Suprapubic skin (tissue), 4 donors: ENCODE measurements at places on chromosomes 12 and 14.

- no peak for DNase-seq
Observed at GRCh38 chr14:64721391-64721791, 17.2 kb downstream of the PLEKHG3 start.

DNA sequence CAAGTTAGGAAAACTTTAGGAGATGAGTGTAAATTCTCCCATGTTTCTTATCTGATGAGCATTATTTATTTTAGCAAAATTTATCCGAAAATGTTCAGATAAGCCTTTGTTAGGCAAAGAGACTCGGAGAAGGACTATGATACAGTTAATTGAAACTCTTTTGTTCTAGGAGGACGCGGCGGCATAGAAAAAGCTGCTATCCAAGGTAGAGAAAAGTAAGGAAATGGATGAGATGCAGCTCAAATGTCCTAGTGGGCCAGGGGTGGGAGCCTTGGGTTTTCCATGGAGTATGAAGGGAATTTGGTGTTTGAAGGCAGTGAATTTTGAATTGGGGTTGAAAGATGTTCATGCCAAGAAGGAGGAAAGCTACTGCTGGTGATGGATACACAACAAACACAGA is 1504.5 kb downstream of the AACS start:
- DNase-seq, result no peak

DNA sequence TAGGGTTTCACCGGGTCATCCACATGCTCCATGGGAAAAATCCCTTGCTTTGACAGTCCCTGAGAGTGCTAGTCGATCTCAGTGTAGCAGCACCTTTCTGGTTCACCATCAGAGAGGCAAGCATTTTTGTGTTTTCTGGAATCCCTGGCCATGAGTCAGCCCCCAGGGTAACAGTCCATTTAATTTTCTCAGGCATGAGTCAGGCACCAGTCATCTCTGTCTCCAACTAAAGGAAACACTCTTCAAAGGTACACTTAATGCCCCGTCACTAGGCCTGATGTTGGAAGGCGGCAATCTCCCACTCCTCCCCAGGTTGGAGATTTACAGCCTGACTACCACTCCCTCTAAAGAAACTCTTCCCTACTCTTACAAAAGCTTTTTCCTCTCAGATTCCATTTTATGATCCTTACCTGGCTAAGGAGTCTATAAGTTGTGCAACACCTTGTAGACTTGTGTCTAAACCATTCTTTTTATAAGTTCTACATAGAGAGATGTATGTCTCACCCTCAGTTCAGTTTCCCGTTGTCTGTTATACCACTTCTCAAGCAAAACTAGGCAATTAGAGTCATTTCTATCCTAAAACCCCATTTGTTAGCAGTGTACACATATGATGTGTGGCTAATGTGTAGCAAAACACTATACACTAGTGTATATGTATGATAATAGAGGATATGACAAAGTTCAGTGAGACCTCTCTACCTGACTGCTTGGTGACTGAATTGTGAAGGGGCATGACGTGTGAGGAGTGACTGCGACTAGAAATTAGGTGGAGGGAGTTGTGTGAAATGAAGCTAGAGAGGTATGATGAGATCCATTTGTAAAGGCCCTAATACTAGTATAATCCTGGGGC is 24.6 kb downstream of the TMEM19 start:
- DNase-seq, result no peak

DNA sequence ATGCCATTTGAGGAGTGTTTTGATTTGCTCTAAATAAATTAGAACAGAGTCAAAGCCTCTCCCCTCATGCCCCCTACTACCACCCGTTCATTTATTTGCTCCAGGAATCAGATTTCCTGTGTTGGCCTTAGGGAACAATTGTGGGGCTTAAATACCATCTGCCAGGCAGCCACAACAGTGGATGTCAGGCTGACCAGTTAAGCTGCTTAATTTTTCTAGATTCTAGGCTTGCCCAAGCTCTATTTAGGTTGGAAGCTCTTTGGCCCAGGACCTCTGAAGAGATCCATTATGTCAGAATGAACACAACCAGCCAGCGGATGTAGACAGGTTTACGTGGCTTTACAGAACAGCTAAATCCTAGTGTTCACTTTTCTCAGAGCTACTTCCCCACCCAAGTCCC is 1.0 kb upstream of the TIMELESS start:
- DNase-seq, result no peak

DNA sequence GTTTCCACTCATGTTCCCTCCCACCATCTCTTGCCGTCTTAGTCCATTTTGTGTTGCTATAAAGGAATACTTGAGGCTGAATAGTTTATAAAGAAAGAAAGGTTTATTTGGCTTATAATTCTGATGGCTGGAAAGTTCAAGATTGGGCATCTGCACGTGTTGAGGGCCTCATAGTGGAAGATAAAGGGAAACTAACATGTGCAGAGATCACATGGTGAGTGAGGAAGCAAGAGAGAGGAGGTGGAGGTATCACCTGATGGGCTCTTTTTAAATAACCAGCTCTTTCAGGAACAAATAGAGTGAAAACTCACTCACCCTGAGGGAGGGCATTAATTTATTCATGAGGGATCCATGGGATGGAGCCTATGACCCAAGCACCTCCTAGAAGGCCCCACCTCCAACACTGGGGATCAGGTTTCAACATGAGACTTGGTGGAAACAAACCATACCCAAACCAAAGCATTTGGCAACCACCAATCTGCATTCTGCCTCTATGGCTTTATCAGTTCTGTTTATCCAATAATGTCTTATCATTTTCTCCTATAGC is 29.5 kb downstream of the MYO1H start:
- no peak for DNase-seq

DNA sequence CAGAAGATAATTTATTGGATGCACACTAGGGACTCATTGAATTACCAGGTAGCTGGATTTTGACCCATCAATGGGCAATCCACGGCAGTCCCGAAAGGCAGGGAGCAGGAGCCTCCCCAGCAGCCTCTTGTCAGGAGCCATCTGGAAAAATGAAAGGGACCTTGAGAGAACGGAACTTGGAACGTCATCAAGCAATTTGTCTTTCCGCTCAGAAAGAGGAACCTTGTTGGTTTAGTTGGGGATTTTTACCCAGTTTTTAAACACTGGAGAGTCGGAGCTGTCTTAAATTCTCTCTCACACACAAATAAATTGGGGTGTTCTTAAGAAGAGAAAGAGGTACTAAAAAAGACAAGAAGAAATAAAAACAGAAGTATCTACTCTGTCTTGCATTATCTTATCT is 1351.7 kb upstream of the TMEM132C start:
- no peak for DNase-seq

DNA sequence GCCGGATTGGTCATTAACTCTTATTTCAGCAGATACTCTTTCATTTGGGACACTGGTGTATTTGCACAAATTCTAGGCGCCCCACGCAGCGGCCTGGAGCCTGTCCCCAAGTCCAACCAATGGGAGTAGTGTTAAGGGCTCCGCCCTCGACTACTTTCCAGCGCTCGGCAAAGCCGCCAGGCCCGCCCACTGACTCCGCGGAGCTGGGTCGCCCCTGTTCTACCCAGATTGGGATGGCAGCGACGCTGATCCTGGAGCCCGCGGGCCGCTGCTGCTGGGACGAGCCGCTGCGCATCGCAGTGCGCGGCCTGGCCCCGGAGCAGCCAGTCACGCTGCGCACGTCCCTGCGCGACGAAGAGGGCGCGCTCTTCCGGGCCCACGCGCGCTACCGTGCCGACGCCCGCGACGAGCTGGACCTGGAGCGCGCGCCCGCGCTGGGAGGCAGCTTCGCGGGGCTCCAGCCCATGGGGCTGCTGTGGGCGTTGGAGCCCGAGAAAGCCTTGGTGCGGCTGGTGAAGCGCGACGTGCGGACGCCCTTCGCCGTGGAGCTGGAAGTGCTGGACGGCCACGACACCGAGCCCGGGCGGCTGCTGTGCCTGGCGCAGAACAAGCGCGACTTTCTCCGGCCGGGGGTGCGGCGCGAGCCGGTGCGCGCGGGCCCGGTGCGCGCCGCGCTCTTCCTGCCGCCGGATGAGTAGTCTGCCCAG is at the start of gene ACOT6:
Gene ACOT6, plus strand, starts transcription at position 179 of the 707 bp plus-strand sequence. Its CDS starts 55 bp downstream, at position 234.
- DNase-seq, result peak; percentile 85

DNA sequence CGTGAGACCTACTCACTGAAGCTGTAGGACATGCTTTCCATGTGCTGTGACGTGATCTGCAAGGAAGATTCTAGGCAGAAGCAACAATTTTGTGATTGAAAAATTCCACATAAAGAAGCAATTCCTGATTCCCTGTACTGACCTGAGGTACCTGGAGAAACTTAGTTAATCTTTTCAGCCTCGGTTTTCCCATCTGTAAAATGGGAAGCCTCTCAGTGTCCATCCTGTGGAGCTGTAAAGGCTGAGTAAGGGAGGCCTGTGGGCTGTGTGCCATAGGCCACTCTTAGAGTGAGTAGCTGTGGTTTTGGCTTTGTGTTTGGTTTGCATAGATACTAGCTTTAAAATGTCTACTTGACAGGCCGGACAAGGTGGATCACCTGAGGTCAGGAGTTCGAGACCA is 50.7 kb downstream of the SFSWAP start:
- no peak for DNase-seq

- peak; percentile 37 for DNase-seq
Observed at GRCh38 chr12:6029401-6029800, 84.3 kb upstream of the ANO2 start.

DNA sequence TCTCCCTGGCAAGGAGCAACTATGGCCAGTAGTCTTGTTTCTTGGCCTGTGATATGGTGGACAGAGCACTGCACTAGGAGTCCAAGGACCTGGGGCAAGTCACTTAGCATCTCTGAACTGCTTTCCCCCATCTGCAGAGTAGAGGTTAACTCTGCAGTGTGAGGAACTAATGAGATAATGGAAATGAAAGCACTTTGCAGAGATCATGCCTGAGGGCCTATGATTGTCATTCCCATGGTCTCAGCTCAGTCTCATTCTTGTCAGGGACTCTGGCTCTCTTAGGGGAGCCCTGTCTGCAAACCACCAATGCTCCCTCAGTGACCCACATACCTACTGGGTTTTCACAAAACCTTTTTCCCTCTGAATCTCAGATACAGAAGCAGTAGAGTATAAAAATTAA is 6.5 kb upstream of the PNMA1 start:
- no peak for DNase-seq

GRCh38 chr12:53217051-53217930 is 10.2 kb upstream of the ITGB7 start:
- DNase-seq, result no peak

DNA sequence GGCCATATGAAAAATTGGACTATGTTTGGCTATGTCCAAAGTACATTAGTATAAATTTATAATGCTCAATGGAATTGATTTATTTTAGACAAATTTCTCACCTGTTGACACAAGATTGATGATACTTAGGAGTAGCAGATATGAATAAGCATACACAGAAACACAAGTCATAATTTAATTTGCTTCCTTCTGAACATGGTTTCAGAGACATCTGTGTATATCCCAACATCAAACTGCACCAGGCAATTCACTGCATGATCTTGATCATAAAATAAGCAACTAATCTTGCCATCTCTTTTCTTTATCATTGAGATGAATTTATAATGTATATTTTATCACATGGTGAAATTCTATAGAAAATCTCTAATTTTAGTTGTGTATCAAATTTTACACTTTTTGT is 3.8 kb downstream of the CLECL1 start:
- DNase-seq, result no peak

DNA sequence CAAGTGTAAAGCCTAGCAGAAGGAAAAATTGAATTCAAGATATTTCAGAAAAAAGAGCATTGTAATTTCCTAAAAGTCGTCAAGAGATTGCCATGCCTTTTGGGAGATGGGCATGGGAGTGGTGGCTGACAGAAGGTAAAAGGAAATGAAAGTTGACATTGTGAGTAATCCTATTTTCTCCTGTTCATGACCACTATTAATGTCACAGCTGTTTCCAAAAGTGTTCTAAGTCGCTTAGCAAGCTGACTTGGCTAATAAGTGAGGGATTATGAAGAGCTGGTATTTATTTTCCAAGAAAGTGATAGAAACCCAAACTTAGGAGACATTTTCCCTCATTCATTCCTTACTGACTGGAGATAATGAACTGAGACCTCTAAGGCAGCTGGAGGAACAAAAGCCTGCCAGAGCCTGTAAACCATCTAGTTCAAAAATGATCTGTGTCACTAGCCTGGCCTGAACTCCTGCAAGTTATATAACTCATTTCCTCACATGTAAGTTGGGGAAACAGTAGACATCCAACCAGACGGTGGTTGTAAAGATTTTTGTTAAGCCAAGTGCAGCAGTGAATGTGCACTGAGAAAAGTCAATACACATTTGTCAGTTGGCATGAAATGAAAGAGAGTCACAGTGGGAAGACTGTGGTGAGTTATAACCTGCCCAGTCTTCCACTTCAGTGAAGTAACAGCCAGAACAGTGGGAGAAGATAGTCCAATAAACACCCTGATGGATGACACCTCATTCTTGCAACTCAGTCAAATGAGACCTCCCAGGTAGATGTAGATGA is 75.8 kb downstream of the DIO2 start:
- no peak for DNase-seq

GRCh38 chr14:104650981-104651875 is 38.2 kb upstream of the INF2 start:
- no peak for DNase-seq

GRCh38 chr14:76713121-76713520 is 48.1 kb upstream of the VASH1 start:
- no peak for DNase-seq

DNA sequence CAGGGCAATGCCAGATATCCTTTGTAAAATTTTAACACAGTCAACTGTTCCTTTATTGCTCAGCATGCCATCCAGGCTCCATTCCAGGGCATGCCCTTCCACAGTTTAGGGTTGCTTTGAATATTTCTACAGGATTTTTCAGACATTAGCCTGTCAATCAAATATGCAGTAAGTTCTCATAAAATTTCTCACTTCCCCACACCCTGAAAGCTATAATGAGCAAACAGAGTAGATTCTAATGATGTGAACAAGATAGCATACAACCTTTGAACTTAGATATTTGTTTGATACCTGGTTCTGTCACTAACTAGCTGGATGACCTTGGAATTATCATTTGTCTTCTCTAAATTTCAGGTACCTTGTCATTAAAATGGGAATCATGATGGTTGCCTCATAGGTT is 251.2 kb downstream of the SYT1 start:
- DNase-seq, result no peak

- DNase-seq, result no peak
Observed at GRCh38 chr14:51676549-51676948, 24.8 kb downstream of the FRMD6 start.

DNA sequence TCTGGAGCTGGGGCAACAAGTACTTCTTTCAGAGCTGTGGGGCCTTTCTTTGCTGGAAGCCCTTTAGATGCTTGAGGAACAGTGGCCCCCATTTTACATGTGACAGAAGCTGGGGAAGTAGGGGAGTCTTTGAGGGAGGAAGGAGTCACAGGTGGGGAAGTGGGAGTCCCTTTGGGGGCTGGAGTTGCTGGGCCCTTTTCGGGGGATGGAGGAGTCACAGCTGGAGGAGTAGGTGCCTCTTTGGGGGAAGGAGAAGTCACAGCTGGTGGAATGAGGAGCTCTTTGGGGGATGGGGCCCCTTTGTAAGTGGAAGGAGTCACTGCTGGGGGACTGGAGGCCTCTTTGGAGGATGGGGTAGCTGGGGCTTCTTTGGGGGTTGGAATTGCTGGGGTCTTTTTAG is 8.6 kb downstream of the NACA start:
- DNase-seq, result no peak

GRCh38 chr12:77224346-77224745 is 159.0 kb upstream of the E2F7 start:
- DNase-seq, result no peak

- DNase-seq, result no peak
Observed at GRCh38 chr12:11901701-11902524, 168.8 kb upstream of the BCL2L14 start.

- no peak for DNase-seq
Observed at GRCh38 chr12:74242088-74242487, 295.5 kb upstream of the ATXN7L3B start.

GRCh38 chr14:99407416-99407815 is 73.2 kb downstream of the SETD3 start:
- DNase-seq, result no peak
